ENCODE measurements at places on chromosomes 6 and 20. TPM values are rescaled to one million over a fixed set of nuclear protein-coding genes. Genes with fewer than 3 reads are reported as not detected.

- peaks cover 31% of the 10 kb centered on the region for H3K27me3 ChIP-seq
- DNase-seq: peak; percentile 25
- H3K4me3 ChIP-seq: no peak overlapping the region
These were observed 2.1 kb downstream of the PTPRT start for GRCh38 chr20:43187476-43188233.

DNA sequence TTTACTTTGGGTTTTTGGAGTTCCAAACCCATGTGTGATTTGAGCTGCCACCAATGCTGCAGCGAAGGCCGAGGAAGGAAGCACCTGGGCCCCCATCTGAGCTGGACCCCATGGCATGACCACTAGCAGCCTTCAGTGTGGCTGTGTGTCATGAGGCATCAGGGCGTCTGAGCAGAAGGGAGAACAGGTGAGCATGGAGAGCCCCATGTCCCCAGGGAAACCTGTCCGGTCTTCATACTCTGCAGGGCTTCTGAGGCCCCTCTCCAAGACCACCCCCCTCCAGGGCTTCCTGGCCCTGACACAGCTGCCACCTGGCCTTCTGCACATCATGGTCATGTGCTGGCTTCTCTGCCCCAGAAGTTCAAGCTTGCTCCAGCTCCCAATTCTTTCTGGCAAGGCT, 169.1 kb upstream of the CST7 start:
- H3K4me1 ChIP-seq: no peaks in the 10 kb centered on the region
- H3K27me3 ChIP-seq: no peaks in the 10 kb centered on the region
- no peak for DNase-seq
- no peak overlapping the region for H3K4me3 ChIP-seq
- no peak overlapping the region for H3K27ac ChIP-seq

Gene RBPJL
- 0.18 TPM for total RNA-seq

Gene GDAP1L1
- total RNA-seq: not detected

- H3K27me3 ChIP-seq: no peaks in the 10 kb centered on the region
- no peak for DNase-seq
- H3K4me3 ChIP-seq: no peak overlapping the region
- H3K27ac ChIP-seq: no peak overlapping the region
- no peaks in the 10 kb centered on the region for H3K4me1 ChIP-seq
- H3K36me3 ChIP-seq: no peaks in the 10 kb centered on the region
These were observed 551.2 kb downstream of the QKI start for GRCh38 chr6:163965426-163966348.

Gene ADGB
- not detected for total RNA-seq

Gene TP53TG5
- not detected for total RNA-seq

DNA sequence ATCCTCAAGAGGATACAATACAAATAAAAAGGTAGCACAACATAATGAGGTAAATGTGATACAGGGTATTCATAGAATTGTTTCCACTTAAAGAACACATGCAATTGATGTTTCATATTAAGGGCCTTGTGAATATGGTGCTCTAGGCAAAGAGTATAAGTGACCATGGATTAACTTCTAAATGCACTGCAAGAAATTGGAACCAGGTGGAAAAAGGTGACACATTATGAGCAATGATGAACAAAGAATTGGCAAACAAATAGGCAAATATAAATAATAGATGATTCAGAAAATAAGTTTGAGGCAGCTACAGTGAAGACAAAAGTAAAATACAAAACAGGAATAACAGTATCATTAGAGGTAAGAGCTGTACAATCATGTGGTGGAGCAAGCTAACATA, 192.0 kb downstream of the GRIK2 start:
- no peak for DNase-seq
- no peaks in the 10 kb centered on the region for H3K27me3 ChIP-seq

Gene WFDC2
- 1.6 TPM for total RNA-seq

GRCh38 chr20:57395111-57395966, 4.1 kb downstream of the RBM38 start:
- peaks cover 11% of the 10 kb centered on the region for H3K4me1 ChIP-seq
- no peak overlapping the region for H3K4me3 ChIP-seq
- H3K27ac ChIP-seq: no peak overlapping the region
- DNase-seq: no peak
- H3K36me3 ChIP-seq: peaks cover 2% of the 10 kb centered on the region

DNA sequence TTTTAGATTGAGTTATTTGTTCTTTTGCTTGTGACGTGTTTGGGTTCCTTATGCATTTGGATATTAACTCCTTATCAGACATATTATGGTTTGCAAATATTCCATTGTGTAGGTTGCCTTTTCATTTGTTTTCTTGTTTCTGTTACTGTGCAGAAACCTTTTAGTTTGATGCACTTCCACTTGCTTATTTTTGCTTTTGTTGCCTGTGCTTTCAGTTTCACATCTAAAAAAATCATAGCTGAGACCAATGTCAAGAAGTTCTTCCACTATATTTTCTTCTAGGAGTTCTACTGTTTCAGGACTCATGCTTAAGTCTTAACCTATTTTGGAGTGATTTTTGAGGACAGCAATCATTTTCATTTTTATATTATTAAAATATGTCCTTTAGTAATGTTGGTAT, 113.5 kb downstream of the EPM2A start:
- no peak for DNase-seq
- no peaks in the 10 kb centered on the region for H3K4me1 ChIP-seq
- no peaks in the 10 kb centered on the region for H3K36me3 ChIP-seq
- no peaks in the 10 kb centered on the region for H3K27me3 ChIP-seq

GRCh38 chr20:8749986-8750385, 318.9 kb upstream of the PLCB4 start:
- H3K27ac ChIP-seq: no peak overlapping the region
- H3K4me1 ChIP-seq: no peaks in the 10 kb centered on the region
- no peaks in the 10 kb centered on the region for H3K27me3 ChIP-seq
- no peak for DNase-seq
- no peaks in the 10 kb centered on the region for H3K36me3 ChIP-seq
